ENCODE measurements at places on chromosomes 12 and 14.

- DNase-seq: no peak
Measured at GRCh38 chr12:50297027-50297426, 13.7 kb upstream of the LIMA1 start.

DNA sequence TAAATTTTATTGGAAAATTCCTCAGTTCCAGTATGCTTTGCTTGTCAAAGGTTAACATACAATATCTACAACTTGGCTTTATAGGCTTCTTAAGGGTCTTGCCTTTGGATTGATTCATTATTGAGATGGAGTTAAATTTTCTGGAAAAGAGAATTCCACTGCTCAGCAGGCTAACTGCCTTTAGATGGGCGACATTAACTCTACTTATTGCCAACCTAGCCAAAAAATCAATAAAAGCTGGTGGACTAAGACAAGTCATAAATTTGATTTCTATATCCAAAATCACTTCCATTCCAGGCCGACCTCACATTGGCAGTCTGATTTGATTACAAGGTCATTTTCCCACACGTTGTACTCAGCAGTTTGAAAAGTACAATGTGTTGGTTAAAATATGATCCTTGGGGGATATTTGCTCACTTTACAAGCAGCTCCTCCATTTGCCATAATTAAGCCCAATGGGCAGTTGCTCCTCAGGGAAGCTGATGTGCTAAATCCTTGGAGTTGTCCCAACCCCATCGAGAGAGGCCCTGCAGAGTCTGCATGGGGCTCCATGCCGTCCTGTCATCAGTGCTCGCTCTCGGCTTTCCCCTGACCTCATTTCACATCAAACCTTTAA lies 36.1 kb upstream of the CRY1 start:
- DNase-seq: no peak

GRCh38 chr14:55540847-55541773 lies 38.9 kb upstream of the KTN1 start:
- DNase-seq: no peak

DNA sequence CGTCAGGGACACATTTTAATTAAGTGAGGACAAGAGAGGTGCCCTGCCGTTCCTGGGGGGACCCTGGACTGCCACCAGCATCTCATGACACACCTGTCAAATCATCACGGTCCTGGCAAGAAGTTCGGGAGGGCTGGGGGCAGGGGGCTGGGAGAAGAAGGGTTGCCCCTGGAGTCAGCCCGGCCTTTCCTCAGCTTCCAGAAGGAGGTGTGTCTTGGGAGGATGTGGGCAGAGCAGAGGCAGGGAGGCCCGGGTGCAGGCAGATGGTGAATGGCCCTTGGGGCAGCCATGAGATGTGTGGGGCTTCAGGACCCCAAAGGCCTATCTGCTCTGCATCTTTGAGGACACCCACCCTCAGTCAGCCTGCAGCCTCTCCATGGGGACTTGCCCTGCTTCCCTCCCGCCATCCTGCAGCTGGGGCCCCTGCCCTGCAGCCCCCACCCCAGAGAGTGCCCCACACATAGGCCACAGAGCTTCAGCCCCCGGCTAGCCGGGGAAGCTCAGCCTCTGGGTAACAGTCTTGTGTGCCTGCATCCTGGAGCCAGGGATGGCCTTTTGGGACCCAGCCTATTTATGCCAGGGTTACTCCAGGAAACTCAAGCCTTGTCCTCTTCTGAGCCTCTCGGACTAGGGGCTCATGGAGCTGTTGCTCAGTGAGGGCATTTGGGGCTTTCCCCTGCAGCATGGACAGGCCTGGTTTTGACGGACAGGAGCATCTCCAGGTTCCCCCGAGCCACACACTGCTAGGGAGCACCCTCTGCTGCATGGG lies 178.5 kb downstream of the KIF26A start:
- no peak for DNase-seq

- DNase-seq: no peak
Measured at GRCh38 chr12:69519871-69520270, 49.7 kb downstream of the FRS2 start.

- peak; percentile 19 for DNase-seq
Measured at GRCh38 chr12:88063375-88063774, 34.2 kb upstream of the C12orf50 start.

GRCh38 chr14:68694516-68695235 lies 98.2 kb downstream of the ZFP36L1 start:
- no peak for DNase-seq

DNA sequence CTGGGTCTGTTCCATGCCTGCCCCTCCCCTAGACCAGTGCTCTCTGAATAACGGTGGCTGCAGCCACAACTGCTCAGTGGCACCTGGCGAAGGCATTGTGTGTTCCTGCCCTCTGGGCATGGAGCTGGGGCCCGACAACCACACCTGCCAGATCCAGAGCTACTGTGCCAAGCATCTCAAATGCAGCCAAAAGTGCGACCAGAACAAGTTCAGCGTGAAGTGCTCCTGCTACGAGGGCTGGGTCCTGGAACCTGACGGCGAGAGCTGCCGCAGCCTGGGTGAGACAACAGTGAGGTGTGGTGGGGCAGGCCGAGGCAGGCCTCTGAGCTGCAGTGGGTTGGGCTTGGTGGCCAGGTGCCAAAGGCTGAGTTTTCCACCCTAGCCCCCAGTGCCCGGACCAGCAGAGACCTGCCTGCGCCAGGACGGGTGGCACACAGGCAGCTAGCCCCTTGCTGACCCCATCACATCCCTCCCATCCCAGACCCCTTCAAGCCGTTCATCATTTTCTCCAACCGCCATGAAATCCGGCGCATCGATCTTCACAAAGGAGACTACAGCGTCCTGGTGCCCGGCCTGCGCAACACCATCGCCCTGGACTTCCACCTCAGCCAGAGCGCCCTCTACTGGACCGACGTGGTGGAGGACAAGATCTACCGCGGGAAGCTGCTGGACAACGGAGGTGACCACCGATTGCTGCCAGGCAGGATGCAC lies 28.2 kb upstream of the LRP1-AS start:
- no peak for DNase-seq

DNA sequence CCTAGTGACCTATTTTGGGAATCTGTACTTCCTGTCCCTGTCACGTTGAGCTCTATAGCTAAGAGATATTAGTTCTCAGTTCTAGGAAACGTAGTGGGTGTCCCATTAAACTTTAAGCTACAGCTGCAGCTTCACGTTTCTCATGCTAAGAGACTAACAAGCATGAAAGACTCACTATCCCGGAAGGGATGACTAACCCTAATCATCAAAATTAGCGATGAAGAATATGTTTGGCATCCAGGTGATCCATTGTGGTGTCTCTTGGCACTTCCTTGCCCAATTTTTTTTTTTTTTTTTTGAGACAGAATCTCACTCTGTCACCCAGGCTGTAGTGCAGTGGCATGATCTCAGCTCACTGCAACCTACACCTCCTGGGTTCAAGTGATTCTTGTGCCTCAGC lies 11.0 kb upstream of the LALBA start:
- DNase-seq: no peak

DNA sequence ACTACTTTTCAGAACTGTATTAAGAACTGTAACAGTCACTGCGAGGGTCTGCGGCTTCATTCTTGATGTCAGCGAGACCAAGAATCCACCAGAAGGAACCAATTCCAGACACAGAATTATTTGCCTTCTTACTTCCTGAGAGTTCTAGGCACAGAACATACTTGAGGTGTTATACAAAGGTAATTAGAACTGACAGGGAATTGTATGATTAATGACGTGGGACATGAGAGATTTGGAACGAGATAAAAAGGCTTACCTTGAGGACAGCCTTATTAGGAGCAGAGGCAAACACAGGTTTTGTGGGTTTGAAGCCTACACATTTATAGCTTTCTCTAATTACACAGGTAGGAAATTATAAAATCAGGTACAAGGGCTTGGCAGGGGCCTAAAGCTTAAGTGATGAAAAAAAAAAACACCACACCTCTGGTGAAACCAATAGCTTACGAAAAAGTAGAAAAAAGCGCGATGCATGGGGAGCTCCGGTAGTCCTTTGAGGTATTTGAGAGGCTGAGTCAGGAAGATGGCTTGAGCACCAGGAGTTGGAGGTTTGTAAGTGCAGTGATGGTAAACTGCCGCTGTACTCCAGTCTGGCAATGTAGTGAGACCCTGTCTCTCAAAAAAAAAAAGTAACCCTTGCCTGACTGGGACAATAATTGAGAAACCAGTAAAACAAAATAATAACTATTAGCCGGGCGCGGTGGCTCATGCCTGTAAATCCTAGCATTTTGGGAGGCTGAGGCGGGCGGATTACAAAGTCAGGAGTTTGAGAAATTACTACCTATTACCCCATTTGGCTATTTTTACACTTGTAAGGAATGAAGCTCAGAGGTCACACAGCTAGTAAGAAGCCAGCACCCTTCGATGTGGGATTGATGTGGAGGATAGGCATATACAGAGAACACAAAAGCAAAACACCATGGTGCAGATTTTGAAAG lies 795 bp upstream of the ACOT2 start:
- no peak for DNase-seq

GRCh38 chr12:31215518-31216232 lies 110.3 kb downstream of the SINHCAF start:
- DNase-seq: no peak

DNA sequence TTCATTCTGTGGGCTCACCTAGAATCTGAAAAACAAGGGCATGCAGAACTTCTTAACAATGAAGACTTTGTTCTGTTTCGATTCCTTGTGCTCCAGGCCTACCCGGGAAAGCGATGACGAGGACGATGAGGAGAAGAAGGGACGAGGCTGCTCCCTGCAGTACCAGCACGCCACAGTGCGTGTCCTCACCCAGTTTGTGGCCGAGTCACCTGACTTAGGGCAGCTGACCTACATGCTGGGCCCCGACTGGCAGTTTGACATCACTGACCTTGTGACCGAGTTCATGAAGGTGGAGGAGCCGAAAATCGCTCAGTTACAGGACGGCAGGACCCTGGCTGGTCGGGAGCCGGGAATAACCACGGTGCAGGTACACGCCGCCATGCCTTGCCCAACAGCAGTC lies 585.4 kb downstream of the AACS start:
- DNase-seq: no peak

GRCh38 chr14:72675126-72675525 lies 218.8 kb downstream of the DPF3 start:
- DNase-seq: no peak

- DNase-seq: no peak
Measured at GRCh38 chr12:121753844-121754264, 39.6 kb downstream of the RHOF start.

DNA sequence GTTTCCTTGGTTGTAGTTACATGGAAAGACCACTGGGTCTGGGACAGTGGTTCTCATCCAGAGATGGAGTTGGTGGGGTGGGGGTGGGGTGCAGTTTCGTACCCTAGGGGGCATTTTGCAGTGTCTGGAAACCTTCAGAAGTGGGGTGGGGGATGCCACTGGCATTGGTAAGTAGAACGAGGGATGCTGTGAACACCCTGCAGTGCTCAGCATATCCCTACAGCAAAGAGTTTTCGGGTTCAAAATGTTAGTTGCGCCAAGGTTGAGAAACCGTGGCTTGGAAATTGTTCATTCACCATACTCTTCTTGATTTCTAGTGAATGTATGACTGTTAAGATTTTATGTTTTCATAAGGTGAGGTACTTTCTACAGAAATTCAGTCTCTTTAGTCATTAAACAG lies 28.7 kb downstream of the TRAF3 start:
- no peak for DNase-seq

- DNase-seq: no peak
Measured at GRCh38 chr14:100389497-100390104, 66.5 kb downstream of the SLC25A47 start.

GRCh38 chr14:68516342-68516741 lies 276.5 kb downstream of the ZFP36L1 start:
- no peak for DNase-seq

DNA sequence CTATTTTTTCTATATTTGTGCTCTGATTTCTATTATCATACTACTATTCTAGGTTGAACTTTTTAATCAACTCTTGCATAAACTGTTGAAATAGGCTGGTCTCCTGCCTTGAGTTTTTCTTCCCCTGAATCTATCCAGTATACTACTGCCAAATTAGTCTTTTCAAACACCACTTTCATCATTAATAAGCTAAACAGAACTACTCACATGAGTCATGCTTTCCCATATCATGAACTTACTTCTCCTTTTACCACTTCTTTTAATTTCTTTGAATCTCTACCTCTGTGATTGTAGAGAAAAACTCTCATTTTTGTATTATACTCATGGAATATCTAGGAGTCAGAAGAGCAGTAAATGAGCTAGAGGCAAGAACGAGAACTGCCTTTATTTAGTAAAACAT lies 340.3 kb upstream of the PDE3A start:
- peak; percentile 28 for DNase-seq

GRCh38 chr12:52055731-52056711 lies 4.8 kb downstream of the NR4A1 start:
- no peak for DNase-seq

- DNase-seq: no peak
Measured at GRCh38 chr12:2456813-2457186, 338.0 kb upstream of the FKBP4 start.

GRCh38 chr14:99791476-99792209 lies 1.6 kb upstream of the EML1 start:
- DNase-seq: no peak

DNA sequence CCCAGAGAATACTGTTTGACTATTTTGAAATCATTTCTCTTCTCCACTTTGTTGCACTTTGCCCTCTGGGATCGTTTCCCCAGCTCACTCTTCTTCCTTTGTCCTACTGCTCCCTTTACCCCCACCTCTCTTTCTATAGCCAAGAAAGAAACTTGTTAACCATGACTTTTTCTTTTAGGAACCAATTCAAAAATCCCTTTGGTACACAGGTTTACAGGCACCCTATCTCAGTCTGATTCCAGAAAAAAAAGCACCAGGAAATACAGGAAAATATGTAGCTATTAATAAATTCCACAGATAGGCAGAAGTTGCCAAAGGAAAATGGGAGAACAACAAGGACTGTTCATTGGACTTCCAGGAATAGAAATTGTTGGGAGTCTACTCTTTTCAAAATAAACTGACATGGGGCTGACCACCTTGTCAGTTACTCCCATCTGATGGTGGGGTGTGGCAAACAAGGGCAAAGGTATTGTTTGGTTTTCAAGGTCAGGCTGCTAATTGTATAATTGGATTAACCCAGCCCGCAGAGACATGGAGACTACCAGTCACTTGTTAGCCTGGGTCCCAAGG lies 82.4 kb downstream of the CRADD start:
- DNase-seq: no peak

DNA sequence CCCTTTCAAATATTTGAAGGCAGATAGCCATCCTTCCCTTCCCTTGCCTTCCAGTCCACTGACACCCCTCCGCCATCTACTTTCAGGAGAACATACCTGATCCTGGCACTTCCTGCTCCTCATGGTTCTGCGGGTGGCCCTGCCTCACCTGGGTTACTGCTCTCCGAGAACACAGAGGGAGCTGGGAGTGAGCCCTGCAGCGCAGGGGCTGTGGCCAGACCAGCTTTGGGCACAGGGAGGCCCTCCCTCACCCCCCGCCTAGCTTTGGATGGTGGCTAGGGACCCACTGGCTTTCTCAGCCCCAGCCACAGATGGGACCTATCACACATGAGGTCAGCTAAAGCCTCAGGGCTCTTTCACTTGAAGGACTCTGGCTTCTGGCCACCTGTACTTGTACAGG lies 12.4 kb downstream of the IQSEC3 start:
- DNase-seq: no peak

DNA sequence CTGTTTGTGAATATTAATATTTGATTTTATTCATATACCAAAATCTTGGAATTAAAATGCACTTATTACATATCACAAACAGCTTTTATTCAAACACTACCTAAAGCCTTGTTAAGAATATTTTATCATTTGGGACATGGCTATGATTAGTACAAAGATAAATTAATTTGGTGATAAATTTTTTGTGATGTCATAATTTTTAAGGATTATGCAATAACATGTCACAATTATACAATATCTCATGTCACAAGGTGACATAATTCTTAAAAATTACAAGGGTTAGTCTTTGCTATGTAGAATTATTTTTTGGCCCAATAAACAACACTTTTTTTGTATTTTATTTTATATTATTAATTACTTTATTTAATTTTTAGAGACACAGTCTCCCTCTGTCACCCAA lies 113.7 kb downstream of the TMTC3 start:
- DNase-seq: no peak
